Hippocampal formation (tissue), 2 donors: ENCODE measurements at places on chromosomes 11 and 22.

DNA sequence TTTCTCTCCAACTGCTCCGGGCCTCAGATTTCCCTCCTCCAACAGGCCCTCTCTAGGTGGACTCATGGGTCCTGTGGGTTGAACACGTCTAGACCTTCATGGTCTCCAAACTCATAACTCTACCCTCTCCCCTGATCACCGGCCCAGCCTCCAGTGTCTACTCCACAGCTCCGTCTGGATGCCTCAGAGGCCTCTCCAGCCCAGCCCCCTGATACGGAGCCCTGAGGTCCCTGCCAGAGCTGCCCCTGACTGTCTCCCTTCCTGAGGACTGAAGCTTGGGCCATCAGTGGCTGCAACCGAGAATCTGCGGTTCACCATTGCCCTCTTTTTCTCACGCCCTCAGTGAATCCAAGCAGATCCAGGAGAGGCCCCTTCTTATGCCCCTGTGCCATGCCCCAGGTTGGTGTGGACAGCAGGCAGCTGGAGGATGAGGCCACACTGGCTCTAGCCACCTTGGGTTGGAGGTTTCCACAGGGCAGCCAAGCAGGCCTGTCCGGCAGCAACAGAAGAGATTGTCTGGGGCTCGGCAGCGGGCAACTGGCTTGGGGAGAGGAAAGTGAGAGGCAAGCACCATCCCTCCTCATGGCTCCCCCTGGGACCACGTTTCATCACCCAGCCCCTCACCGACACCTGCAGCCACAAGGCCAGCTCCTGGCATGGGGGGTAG, 104.6 kb upstream of the FGF3 start:
- DNase-seq, result no peak

DNA sequence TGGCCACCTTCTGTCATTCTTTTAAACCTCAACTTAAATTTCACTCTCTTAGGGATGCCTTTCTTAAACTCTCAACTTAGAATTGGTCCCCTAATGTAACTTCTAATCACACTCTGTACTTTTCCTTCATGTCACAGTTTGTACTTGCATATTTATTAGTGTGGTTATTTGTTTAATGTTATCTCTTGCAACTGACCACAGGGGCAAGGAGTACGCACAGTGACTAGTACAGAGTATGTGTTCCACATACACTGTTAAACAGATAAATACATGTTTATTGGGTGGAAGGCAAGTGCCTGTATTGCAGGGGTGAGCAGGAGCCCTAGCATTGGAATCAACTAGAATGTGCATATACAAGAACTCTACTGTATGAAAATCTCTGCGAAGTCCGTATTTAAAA, 554.0 kb downstream of the INSC start:
- no peak for DNase-seq

- DNase-seq, result no peak
These were observed at the start of gene CD6 for GRCh38 chr11:60971520-60971919. TSS of gene CD6 (plus strand) at chr11:60971680. CDS start at chr11:60971866, 186 bp downstream.

GRCh38 chr11:75100314-75100713, 3.6 kb upstream of the OR2AT4 start:
- DNase-seq, result no peak

DNA sequence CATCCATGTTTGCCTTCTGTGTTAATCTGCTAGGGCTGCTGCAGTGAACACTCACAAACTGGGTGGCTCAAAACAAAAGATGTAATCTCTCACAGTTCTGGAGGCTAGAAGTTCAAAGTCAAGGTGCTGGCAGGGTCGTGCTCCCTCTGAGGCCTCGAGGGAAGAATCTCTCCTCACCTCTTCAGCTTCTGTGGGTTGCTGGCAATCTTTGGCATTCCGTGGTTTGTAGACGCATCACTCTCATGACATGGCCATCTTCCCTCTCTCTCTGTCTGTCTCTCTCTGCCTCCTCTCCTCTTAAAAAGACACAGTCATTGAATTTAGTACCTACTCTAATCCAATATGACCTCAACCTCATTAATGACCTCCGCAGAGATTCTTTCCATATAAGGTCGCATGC, 78.8 kb downstream of the TSPAN18 start:
- DNase-seq, result no peak

- no peak for DNase-seq
These were observed 375.4 kb downstream of the DDX10 start for GRCh38 chr11:109040303-109040702.

- no peak for DNase-seq
These were observed 60.9 kb downstream of the PDHX start for GRCh38 chr11:34977089-34977912.

GRCh38 chr11:98411777-98412176, 609.0 kb upstream of the CNTN5 start:
- no peak for DNase-seq

- no peak for DNase-seq
These were observed at the start of gene DNHD1 for GRCh38 chr11:6497069-6497839. TSS of gene DNHD1 (plus strand) at chr11:6497280. CDS start at chr11:6498216, 936 bp downstream.

DNA sequence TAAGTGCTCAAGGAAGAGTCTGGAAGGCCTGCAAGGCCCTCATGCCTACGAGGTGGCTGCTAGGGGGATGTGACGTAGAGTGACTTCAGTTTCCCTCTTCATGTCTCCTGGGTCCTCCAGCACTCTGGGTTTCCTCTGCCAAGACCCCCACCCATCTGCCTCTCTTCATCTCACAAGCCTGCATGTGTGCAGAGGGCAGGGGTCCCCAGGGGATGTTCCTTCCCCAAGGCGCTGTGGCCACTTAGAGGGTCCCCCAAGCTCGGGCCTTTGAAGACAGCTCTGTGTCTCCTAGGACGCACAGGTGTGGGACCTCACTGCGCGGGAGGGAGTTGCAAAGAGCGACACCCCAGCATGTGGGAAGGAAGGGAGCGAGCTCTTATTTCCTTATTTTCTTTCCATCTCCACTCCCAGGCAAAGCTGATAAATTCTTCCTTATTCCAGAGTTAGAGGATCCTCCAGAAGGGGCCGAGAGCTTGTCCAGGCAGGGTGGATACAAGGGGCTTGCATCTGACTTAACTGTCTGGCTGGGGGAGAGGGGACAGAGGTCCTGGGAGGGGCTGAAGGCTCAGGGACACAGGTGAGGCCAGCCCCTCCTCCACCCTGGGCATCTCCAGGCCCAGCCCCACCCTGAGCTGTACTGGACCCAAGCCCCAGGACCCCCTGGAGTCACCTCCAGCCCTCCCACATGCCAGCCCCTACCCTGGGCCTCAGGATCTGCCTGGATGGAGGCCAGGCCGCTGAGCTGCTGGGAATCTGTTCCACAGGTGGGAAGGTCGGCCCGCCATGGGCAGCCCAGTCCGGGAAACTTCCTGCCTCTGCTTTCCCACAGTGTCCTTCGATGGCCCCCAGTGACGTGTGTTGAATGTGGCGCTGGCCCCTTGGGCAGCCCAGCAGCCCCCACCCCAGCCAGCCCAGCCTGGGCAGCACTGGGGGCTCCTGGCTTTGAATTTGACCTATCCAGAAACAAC, 59.7 kb upstream of the KCNQ1OT1 start:
- no peak for DNase-seq

DNA sequence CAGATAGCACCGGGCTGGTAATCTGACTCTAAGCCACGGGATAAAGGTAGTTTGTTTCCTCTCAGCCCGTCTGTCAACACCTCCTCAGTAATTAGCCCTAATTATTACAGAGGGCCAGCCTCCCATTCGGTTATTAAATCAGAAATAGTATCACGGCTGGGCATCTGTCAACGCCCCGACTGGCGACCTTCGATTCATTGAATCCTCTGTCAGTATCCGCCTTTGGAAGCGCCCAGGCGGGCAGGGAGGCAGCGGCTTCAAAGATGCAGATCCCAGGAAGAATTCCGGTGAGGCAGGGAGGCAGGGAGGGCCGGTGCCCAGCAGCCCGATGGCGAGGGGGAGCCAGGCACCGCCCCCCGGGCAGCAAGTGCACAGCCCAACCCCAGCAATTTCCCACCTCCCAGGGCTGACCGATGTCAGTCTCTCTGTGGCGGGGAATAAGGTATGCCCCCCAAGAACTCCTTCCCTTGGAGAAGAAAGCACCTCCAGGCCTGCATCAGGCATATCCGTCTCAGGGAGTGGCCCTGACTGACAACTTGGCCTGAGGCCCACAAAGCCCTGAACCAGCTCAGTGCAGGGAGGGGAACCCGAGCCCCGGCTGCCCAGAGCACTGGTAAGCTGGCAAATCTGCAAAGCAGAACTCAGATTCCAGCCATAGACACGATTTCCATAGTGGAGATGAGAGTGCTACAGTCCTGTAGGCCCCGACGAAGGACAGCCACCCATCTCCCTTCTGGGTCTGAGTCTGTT, 11.4 kb downstream of the GNB1L start:
- no peak for DNase-seq

GRCh38 chr11:78224506-78224905, 35.8 kb downstream of the USP35 start:
- DNase-seq, result no peak

GRCh38 chr22:37240240-37240940, 3.7 kb downstream of the RAC2 start:
- no peak for DNase-seq

DNA sequence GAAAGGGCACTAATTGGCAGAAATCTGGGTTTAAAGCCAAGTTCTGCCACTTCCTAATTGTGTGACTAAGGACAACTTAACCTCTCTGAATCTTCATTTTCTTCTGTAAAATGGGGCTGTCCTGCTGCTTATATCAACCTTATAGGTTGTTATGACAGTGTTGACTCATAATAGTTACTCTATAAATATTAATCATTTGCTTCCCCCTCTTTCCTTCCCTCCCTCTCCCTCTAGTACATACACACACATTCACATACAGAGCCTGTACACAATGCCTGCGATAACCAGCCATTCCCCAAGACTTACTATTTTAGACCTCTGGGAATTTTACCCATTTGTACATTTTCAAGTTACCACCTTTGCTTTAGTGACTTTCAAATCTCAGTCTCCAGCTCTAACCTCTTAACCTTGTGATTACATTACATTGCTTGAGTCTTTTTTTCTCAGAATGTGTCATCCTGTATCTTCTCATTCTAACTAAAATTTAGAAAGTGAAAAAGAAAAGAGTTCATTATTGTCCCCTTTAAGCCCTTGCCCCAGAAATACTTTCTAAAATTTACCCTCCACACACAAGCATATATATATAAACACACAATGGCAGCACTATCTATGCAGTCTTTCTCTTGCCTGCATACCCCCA, 31.9 kb downstream of the GDPD4 start:
- DNase-seq, result no peak

DNA sequence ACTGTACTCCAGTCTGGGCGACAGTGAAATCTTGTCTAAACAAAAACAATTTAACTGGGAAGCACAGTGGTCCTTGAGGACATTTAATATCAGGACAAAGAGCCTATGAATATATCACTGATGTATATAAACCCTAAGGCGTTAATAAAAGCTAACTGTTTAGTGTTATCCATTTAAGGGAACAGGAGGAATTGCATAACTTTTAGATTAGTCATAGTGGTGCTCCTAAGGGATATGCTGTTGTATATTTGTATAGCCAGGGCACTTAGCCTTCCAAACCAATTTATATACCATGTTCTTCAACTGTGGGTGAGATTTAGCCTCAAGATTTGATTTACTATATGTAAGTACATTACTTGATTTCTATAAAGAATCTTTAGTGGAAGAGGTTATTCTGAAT, 3.0 kb upstream of the CHEK1 start:
- DNase-seq, result no peak

DNA sequence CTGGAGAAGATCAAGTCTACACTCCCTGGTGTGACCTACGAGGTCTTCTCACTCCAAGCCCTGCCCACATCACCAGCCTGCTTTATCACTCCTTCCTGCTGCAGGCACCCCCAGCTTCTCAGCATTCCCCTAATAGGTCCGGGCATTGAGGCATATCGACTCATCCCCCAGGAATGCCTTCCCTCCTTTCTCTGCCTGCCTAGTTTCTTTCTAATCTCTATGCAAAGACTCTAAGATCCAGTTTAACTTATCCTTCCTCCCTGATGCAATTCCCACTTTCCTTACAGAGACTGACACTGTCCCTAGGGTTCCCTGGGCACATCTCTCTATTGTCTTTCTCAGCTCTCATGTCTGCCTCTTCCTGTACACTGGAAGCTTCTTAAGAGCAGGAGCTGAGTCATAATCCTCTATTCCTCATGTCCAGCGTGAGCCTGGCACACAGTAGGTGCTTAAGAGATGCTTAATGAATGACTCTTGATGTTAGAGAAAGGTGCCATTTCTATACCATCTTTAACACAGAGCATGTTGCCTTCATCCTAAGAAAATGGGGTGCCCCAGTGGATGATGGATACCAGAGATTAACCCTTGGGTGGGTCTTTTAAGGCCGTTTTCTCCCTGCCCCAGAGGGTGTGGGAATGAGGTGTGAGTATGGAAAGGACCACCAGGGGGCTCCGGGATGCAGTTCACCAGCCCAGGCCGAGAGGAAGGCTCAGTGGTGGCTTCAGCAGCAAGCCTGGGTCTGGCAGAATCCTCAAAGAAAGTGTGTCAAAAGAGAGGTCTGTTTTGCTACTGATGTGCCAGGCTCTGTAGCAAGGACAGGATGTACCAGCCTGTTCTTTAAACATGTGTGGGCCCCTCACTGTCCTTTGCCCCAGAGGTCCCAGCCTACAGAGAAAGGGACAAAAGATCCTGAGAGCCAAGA, 34.7 kb downstream of the PARVA start:
- DNase-seq, result no peak

GRCh38 chr11:92300876-92301275, 76.3 kb downstream of the FAT3 start:
- DNase-seq, result no peak

- no peak for DNase-seq
These were observed 64.2 kb downstream of the MED15 start for GRCh38 chr22:20571531-20572007.

DNA sequence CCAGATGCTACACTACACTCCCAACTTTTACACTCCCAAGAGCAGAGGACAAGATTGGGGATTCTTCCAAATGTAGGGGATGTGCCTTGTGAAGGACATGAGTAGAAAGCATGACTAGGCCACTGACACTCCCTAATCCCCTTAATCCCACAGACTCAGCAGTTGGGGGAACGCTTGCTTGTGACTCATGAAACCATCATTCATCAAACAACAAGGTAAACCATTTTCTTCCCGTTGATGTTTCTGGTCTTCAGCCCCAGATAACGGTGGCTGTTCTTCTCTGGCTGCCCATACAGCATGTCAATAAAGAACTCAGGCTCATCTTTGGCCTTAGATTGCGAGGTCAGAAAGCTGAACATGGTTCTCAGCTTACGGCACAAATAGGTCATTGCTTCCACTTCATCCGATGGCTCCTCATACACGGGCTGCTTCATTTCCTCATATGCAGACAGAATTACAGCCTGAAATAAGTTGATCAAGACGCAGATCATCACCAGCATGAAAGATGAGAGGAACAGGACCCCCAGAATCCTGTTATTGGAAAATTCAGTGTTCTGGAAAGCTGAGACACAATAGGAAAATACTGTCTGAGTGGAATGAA, 6.4 kb upstream of the CDPF1 start:
- no peak for DNase-seq
